ENCODE measurements at places on chromosomes 5 and 9. TPM values are rescaled to one million over a fixed set of nuclear protein-coding genes. Genes with fewer than 3 reads are reported as not detected.
A peak's percentile ranks its signal among the peaks of the same experiment; 100 is the strongest.

- no peak for DNase-seq
Measured at GRCh38 chr9:131889437-131890251, 149.8 kb upstream of the RAPGEF1 start.

GRCh38 chr9:118643118-118643517 is 726.1 kb downstream of the BRINP1 start:
- DNase-seq: peak; percentile 4

DNA sequence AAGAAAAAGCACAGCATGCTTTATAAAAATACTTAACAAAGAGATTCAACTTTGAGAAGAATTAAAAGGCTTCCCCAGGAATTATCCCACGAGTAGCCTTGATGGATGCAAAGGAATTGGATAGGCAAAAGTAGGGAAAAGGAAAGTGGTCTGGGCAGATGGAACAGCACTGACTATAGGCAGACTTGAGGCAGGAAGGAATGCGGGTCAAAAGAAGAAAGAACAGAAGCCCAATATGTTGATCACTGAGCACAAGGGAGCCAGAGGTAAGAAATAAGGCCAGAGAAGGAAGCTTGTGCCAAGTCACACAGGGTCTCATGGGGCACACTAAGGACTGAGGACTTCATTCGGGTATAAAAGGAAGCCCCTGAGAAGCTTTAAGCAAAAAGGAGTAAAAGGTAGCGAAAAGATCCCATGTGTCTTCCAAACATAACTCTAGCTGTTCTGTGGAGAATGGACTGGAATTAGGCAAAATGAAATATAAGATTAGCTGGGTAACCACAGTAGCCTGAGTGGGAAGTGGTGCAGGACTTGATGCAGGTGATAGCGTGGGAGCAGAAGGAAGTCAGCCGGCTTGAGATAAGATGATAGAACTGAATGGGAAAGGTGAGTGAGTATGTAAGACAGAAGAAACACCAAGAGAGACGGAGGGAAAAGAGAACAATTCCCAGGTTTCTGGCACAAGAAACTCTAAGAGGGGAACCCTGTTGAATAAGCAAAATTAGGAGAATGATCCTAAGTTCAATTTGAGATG is 106.6 kb downstream of the DENND1A start:
- DNase-seq: no peak

The DNM1 gene
- 16.9 TPM for total RNA-seq

Measured in H7 (cell line).